ENCODE measurements at places on chromosomes 7 and 10.

DNA sequence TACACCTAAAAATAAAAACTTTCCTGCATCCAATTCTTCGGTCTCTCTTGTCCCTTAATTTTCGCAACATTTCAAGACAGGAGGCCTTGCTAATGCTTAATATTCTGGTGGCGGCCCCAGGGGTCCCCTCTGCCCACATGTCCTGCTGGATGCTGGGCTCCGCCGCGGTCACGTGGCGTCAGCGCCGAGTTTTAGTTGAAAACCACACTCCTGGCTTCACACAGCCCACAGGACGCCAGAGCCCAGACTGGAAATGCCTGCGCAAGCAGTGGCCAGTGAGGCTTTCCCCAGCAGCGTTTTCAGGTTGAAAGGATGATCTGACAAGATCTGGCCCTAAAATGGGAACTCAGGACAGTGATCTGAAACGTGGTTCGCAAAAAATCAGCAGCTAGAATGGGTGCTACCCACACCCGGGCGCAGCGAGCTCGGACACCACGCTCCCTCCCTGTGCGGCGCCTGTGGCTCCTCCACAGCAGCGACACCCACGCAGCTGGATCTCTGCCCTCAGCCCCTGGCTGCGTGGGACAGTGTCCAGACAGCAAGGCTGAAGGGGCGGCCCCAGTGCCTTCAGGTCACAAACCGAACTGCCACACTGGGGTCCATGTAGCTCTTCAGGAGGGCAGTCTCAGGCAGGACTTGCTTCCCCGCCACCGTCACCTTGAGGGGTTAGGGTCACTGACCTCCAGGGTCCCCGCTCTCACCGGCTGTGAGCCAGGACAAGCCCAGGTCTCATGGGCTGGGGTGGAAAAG, 11.6 kb upstream of the CYREN start:
- DNase-seq = no peak

- no peak for DNase-seq
Observed at GRCh38 chr10:20272608-20273007, 456.4 kb downstream of the PLXDC2 start.

DNA sequence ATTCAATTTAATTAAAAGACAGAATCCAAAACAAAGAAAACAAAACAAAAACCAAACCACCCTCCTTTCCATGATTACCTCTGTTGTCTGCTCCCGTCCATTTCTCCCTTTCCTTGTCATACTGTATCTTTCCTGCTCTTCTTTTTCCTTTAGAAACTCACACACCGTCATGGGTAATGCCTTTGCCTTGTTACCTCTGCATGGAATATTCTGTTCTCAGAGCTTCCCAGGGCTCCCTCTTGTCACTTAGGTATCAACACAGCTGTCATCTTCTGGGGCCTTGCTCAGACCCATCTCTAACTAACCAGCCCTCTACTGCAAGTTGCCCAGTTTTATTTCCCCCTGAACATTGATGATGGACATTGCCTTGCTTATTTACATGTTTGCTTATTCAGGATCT, 30.2 kb upstream of the GIMAP8 start:
- no peak for DNase-seq

GRCh38 chr7:139708541-139708940, 69.3 kb downstream of the HIPK2 start:
- DNase-seq = no peak

- no peak for DNase-seq
Observed at GRCh38 chr7:7785344-7785973, 67.1 kb upstream of the RPA3 start.

DNA sequence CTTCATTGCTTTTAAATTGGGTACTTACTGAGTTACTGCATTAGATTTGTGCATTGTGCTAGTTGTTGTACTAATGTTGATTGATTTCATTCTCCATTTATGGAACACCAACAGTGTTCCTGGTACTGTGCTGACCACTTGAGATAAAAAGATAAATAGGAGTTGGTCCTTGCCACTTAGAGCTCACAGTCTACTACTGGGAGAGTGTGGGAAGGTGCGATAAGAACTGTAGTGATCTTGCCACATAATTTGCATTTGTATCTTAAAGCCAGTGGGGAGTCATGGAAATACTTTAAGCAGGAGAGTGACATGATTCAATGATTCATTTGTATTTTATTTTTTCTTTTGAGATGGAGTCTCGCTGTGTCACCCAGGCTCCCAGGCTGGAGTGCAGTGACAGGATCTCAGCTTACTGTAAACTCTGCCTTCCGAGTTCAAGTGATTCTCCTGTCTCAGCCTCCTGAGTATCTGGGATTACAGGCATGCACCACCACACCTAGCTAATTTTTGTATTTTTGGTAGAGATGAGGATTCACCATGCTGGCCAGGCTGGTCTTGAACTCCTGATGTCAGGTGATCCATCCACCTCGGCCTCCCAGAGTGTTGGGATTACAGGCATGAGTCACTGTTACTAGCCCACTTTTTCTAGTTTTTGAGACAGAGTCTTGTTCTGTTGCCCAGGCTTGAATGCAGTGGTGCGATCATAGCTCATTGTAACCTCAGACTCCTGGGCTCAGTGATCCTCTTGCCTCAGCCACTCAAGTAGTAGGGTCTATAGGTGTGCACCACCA, 51.2 kb upstream of the TMEM248 start:
- no peak for DNase-seq

DNA sequence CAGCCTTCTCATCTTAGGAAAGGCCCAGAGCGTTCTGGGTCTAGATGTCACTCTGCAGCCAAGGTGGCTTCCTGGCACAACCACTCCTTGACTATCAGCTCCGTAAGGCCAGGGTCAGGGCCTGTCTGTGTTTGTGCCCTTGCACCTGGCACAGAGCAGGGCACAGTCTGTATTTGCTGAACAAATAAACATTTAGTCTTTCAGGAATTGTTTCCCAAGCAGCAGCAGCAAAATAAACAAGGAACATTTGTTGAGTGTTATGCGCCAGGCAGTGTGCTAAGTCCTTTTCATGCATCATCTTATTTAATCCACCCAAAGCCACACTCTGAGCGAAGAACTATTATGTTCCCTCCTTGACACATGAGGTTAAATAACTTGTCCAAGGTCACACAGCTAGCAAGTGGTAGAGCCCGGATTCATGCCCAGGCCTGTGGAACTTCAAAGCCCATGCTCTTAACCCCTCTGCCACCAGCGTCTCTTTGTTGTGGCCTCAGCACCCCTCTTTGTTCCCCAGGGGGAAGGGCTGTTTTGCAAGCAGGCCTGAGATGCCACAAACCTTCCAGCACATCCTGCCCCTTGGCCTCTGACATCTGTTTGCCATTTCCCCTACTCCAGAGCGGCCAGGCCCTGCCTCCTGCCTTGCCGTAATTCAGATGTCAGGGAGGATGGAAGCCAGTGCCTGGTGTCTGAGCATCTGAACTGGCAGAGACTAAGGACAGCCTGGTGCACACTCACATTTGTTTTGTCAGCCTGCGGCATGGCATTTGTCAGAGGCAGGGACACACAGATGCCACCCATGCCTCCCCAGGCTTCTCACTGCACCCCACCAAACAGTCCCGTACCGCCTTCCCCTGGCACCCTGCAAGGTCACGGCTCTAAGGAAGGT, 325.8 kb upstream of the ZMIZ1 start:
- DNase-seq = no peak

DNA sequence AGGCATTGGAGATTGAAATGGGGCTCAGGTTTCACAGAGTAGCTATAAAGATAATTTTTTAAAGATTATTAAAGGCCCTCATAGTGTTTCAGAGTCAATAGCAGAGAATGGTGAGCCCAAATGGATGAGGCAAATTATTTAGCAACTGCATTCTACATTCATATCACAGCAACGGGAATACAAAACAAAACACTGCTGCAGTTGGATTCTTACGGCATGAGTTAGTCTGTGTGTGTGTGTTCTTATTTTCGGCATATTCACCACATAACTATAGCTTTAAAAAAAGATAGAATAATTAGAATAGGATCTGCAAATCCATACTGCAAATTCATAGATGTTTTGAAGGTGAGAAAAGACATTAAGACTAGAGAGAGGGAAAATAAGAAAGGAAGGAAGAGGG, 66.0 kb downstream of the SUGCT start:
- DNase-seq = peak; percentile 25

GRCh38 chr10:71753960-71754505, 19.3 kb downstream of the VSIR start:
- no peak for DNase-seq

DNA sequence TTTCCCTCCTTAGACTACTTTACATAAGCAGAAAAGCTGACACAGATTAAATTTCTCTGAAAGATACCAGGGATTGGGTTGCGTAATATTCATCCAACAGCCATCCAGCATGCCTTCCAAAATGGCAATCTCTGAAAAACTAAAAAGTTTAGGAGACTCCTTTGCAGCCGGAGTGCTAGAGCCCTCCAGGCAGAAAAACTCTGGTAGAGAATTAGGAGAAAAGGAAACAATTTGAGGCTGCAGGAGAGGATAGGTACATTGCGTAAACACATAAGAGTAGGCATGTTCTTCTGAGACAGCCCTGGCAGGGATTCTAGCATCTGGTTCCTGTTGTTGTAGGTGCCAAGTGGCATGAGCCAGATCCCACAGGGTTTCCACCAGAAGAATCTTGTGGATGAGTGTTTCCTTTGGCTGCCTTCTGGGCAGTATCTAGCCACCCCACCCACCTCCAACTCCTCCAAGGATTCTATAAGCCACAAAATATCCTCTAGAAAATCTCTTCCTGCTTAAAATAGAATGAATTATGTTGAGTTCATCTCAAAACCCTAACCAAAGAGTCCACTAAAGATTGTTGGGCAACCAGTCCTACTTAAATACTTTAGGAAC, 402.4 kb downstream of the HGF start:
- no peak for DNase-seq

DNA sequence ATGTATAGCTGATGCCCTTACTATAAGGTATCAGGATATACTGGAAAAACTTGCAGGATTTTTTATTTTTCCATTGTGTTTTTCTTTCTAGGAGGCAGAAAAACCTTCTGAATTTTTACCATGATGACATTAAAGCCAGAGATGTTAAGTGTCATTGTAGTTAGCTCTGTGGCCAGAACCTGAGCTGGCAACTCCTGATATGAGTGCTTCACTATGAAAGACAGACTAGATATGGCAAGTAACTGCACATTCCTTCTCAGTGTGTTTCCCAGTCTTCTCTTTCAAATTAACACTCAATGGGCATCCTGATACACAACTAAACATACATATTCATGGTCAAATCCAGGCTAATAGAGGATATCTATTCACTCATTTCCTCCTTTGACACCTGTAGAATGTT, 166.2 kb downstream of the CTTNBP2 start:
- DNase-seq = no peak

- no peak for DNase-seq
Observed at GRCh38 chr10:69107699-69108098, 16.3 kb upstream of the VPS26A start.

- no peak for DNase-seq
Observed at GRCh38 chr7:114795475-114795874, 126.4 kb upstream of the MDFIC start.

GRCh38 chr10:89954061-89954460, 252.7 kb downstream of the KIF20B start:
- DNase-seq = no peak

- no peak for DNase-seq
Observed at GRCh38 chr7:13751766-13752165, 237.7 kb downstream of the ETV1 start.

DNA sequence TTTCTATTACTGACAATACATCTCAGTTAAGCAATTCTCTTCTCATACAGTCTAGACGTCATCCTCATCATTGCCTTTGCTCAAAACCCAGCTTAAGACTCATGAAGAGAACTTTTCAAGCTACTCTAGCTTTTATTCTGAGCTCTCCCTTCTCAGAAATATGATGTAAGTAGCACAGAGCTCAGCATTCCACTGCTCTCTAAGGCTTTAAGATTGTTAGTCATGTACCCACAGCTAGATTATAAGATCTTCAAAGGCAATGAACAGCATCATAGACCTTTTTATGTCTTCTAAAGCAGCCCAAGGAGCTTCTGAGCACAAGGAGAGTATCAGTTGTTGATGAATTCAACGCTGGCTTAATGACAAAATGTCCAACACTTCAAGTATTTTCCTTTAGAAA, 119.3 kb downstream of the NRP1 start:
- no peak for DNase-seq

DNA sequence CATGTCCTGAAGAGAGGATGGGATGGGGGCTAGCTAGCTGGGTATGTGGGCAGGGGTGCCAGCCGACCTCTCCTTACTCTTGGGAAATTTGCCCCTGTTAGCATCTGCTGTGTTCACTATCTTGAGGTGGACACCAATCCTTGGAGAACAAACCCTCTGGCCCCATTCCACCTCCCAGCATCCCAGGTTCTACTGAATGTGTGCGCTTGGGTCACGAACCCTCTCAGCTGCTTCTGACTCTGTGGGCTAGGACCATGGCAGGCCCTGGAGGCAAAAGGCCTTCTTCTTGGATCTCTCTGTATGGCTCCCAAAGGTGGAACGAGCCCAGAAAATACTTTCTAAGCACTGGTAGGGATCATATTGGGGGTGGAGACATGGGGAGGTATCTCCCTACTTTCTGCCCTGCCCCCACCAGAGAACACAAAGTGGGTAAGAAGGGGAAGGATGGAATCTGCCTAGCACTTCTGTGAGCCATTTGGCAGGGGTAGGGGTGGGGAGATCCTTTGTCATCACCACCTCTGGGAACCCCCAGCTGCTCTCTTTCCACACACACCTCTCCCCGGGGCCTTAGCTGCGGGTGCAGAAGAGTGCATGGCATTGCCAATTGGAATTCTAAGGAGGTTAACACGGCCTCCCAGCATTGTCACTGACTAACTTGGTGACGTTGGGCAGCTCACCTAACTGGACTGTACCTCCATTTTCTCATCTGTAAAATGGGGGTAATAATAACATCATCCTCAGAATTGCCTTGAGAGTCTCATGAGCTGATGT, 7.7 kb downstream of the UNC5B start:
- DNase-seq = no peak

DNA sequence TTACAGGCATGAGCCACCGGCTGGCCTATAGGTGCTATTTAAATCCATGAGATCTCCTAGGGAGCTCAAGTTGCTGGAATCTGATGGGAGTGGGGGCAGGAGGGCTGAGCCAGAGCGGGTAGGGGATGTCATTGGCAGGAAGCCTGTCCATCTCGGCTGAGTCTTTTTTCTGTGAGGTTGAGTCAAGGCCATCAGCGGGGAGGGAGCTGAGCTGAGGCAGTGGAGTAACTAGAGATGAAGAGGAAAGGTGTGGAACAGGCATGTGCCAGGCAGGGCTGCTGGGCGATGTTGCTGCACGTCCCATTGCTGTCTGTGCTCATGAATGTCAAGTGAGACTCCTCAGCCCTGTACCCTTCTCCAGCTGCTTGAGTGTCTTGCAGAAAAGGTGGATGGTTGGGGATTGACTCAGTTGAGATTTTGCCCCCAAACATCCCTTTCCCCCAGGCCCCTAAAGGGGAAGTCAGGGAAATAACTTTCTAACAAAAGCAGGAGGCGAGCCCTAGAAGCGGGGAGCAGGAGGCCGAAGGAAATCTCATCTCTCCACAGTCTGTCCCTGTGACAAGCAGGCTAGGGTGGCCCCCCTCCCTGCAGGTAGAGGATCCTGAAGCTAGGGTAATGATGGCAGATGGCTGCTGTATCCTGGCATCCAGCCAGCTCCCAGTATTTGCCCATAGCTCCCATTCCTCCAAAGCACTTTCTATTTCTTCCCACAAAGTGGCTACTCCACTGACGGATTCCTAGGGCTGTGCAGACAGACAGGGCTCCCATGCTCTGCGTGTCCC, 5.4 kb downstream of the ATP6V1F start:
- no peak for DNase-seq

Measured in ACHN (cell line).